Prostate gland (tissue), 2 donors: ENCODE measurements at places on chromosomes 5 and 9.

DNA sequence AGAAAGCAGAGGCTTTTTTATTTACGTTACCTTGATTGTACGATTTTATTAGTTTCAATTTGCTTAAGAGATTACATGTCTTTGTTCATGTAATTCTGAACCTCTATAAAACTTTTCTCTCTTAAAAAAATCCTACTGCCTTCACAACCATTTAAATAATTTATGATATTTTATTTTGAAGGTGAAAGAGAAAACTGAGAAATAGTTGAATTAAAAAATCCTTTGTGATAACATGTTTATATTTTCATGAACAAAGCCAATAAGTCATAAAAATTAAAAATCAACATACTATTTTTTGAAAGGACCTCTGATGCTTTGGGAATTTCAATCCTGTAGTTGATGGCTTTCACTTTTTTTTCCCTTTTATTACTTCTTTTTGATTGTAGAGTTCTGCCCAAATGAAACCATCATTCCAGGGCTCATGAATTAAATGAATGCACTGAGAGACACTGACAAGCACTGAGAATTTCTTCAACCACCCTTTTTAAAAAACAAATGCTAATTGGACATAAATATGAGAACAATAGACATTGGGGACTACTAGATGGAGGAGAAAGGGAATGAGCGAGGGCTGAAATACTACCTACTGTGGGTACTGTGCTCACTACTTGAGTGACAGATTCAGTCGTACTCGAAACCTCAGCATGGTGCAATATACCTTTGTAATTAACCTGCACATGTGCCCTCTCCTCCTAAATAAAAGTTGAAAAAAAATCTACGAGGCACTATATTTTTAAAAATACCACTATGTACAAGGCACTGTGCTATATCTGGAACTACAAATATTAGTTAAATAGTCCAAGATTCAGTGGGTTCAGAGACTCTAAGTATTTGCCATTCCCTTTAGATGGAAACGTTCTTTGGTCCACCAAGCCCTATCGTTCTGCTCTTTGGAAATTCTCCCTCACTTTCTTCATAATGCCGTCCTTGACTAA lies 5.9 kb downstream of the CDKN2A start:
- no peak for DNase-seq

DNA sequence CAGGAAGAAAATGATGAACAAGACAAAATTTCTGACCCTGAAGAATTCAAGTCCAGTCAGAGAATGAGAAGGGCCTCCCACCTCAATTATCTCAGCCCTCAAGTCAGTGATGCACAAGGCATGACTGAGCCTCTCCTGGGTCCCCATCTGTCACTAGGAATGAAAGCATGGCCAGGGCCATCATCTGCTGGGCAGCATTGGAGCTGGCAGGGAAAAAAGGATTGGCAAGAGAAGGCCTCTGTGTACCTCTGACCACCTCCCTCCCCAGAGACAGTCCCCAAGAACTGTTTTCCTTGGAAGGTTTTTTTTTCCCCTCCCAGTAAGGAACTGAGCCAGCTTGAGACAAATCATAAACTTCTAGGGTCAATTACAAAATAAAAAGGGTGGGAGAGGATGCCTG lies 76.7 kb downstream of the KLHL3 start:
- no peak for DNase-seq

GRCh38 chr5:58648846-58649245 lies 66.0 kb downstream of the RAB3C start:
- no peak for DNase-seq

- no peak for DNase-seq
These were observed 19.5 kb downstream of the FAM163B start for GRCh38 chr9:133589454-133590227.
